ENCODE measurements at places on chromosomes 13 and 19.

GRCh38 chr13:76976490-76976889, 15.4 kb upstream of the CLN5 start:
- no peak for DNase-seq

DNA sequence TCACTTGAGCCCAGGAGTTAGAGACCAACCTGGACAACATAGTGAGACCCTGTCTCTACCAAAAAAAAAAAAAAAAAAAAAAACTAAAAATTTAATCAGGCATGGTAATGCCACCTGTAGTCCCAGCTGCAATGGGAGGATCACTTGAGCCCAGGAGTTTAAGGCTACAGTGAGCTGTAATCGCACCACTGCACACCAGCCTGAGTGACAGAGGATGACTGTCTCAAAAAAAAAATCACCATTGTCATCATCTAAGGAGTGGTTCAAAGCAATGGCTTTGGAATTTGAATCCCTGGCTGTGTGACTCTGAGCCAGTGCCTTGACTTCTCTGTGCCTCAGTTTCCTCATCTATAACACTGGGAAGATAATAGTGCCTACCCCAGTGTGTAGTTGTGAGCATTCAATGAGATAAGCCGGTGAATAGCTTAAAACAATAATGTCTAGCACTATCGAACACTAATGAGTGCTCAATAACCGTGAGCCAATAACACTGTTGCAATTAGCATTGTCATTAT, 11.5 kb downstream of the IGSF23 start:
- no peak for DNase-seq

DNA sequence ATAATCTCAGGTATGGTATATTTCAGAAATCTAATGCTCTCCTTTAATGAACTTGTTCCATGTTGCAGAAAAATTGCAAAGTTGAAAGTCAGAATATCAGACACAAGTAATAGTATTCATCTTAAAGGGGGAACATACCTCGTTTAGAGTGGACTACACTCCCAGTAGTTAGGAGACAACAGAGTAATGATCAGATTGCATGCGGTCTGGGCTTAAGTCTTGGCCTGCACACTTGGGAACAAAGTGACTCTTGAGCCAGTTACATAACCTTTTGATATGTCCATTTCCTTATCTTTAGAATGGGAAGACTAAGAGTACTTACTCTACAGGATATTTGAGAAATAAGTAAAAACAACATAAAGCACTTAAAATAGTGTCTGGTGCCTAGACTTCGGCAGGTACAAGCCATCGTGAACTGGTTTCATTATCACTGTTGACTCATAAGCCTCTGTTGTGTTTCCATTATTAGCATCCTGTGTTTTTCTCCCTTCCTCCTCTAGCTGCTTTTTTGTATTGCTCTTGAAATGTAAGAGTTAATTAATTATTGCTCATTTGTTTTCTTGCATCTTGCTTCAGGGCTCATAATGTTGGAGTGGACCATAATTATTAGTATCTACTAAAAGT, 53.0 kb downstream of the DPY19L3 start:
- DNase-seq: no peak

DNA sequence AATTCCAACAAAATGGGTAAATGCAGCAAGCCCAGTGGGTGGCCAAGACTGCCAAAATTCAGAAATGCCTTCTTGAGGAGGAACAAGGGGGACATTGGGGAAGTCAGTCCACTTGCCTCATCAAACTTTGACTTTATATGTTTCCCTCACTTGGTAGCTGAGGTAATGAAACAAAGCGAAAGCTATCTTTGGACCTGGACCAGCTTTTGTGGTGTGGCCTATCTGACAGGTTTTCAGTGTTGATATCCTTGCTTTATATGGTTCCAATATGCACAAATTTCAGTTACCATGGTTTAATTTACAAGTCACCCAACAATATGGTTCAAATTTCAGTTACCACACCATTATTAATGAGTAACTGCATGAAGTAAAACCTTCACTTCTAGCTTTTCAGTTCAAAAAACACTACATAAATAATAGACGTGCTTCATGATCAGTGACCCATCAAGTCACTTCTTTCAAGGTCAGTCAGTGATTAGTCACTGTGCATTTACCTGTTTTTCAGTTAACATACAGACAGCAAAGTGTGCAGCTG, 17.7 kb upstream of the POU4F1 start:
- DNase-seq: no peak

- no peak for DNase-seq
These were observed 1228.3 kb upstream of the PCDH20 start for GRCh38 chr13:62643799-62644524.

DNA sequence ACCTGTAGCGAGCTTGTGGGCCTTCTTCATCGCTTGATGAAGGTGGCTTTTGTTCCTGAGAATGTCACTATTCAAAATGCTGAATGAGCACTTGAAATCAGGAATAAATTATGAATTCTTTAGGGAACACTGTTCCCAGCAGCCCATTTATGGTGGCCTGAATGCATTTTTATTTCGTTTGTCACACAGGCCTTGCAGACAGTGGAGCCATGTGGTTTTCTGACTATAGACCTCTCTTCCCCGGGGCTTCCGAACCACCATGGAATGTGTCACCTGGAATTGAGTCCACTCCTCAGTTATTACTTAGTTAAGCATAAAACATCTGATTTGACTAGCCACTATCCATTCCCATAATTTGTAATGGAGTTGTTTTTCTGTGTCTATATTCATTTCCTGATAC, 396.9 kb downstream of the IRS2 start:
- no peak for DNase-seq

DNA sequence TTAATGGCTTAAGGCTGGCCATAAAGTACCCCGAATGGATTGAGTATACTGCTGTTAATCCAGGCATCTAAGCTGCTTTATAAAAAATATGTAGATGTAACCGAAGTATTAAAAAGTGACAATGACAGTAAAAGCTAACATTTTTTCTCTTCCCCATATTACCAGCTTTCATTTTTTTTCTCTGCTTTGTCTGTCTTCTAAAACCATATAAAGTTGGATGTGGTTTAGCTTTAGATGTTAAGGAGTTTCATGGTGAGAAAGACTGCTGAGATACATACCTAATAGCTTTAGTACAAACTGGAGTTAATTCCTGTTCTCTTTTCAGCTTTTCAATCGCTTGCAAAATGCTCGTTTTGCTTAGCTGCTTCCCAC, 838 bp downstream of the AKAP11 start:
- no peak for DNase-seq

- DNase-seq: no peak
These were observed 809 bp downstream of the MISP start for GRCh38 chr19:751501-752341.

DNA sequence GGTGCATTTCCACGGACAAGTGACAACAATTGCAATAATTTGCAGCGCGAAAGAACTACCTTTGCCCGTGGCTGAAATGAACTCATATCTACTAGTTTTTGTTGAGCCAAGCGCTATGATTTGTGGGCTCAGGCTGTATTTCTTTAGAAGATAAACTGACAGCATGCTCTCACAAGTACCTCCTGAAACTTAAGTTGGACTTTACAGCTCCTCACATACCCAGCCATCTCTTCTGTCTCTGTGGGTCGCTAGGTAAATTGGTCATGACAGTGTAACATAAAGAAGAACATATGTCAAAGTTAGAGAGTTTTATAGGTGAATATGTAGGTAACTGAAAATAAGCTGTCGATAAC, 839 bp downstream of the COG6 start:
- DNase-seq: no peak

- no peak for DNase-seq
These were observed 39.4 kb downstream of the TMED1 start for GRCh38 chr19:10796653-10797052.

- no peak for DNase-seq
These were observed 540.8 kb downstream of the OLFM4 start for GRCh38 chr13:53569453-53569852.

DNA sequence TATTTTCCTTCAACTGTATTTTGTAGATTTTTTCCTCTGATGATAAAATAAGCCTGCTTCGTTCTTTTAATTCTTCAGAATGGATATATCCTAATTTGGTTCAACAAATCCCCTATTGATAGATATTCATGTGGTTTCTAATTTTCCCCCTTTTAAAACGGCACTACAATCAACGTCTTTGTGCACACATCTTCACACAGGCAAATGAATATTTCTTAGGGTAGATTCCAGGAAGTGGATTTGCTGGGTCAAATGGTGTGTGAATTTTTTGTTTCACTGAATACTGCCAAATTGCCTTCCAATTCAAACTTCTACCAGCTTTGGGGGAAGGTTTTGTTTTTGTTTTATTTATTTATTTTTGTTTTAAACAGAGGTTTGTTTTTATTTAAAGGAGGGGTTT, 287.2 kb downstream of the FOXO1 start:
- no peak for DNase-seq

DNA sequence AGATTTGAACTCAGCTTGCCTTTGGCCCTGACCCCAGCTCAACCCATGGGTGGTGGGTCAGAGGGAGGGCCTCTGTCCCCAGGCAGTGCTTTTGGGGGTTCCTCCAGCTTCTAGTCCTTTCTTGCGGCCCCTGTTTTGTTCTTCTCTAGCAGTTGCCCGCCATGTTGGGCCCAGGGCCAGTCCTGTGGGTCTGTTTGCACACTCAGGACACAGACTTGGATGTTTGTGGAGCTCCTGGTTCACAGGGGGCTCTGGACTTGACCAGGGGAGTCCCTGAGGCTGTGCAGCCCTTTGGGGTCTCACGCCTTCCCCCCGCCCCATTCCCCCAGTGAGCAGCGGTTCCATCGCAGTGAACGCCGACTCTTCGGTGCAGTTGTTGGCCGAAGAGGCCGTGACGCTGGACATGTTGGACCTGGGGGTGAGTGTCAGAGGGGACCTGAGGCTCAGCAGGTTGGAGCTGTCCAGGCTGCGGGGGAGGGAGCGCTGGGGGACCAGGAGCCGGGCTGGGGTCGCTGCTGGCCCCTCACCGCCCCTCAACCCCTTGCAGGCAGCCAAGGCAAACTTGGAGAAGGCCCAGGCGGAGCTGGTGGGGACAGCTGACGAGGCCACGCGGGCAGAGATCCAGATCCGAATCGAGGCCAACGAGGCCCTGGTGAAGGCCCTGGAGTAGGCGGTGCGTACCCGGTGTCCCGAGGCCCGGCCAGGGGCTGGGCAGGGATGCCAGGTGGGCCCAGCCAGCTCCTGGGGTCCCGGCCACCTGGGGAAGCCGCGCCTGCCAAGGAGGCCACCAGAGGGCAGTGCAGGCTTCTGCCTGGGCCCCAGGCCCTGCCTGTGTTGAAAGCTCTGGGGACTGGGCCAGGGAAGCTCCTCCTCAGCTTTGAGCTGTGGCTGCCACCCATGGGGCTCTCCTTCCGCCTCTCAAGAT, 2.5 kb downstream of the ATP5F1D start:
- peak; percentile 77 for DNase-seq

GRCh38 chr19:6540918-6541689, 10.3 kb downstream of the TNFSF9 start:
- no peak for DNase-seq

- no peak for DNase-seq
These were observed 9.3 kb upstream of the RPS15 start for GRCh38 chr19:1428738-1429391.

DNA sequence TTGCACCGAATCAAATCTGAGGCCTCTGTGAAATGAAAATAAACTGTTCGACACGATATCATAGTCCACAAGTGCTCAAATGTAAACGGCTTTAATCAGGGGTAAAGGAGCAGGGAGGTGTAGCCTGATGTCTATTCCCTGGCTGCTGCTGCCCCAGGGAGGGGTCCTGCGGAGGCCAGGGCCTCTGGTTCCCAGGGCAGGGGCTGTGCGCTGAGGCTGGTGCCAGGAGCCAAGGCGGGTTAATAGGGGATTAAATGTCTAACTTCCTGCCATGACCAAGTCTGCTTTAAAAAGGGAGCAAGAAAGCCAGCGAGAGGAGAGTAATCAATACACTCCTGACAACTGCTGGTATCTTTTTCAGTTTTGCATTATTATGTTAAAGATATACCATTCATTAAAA, 59.4 kb downstream of the ZNF536 start:
- DNase-seq: no peak

- no peak for DNase-seq
These were observed 45.4 kb downstream of the TPT1 start for GRCh38 chr13:45295536-45295935.

- no peak for DNase-seq
These were observed 8.7 kb upstream of the KLF2 start for GRCh38 chr19:16315825-16316505.

- no peak for DNase-seq
These were observed 15.1 kb downstream of the NCR1 start for GRCh38 chr19:54921082-54921481.

- no peak for DNase-seq
These were observed 2301.2 kb downstream of the PCDH9 start for GRCh38 chr13:64928696-64929499.

DNA sequence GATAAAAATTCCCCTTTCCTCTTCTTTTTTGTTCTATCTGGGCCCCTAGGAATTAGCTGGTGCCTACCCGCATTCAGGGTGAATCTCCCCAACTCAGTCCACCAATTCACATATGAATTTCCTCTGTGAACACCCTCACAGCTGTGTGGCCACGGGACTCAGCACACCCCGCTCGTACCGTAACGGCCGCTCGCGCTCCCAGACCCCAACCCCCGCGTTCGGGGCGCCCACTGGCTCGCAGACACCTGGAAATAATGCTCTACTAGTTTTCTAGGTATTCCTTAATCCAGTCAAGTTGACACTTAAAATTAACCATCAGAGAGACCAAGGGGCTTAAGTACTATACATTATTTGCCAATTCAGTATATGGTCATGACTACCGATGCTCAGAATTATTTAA, 1702.1 kb upstream of the PCDH20 start:
- DNase-seq: no peak

DNA sequence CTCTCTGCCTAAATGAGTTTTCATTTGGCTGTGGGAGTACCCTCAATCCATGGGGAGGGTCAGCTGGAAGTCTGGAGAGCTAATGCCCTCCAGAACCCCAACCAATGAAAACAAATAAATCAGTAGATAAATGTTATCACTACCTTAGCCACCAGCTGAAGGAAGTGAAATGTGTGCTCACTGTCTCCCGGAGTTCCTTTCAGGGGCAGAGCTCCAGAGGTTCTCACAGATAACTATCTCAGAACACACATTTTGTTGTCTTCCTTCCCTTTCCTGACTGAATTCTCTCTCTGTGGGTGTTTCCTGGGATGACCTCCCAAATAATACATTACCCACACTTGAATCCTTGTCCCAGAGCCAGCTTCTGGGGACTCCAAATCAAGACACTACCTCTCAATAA, 779.6 kb downstream of the DIAPH3 start:
- DNase-seq: no peak

DNA sequence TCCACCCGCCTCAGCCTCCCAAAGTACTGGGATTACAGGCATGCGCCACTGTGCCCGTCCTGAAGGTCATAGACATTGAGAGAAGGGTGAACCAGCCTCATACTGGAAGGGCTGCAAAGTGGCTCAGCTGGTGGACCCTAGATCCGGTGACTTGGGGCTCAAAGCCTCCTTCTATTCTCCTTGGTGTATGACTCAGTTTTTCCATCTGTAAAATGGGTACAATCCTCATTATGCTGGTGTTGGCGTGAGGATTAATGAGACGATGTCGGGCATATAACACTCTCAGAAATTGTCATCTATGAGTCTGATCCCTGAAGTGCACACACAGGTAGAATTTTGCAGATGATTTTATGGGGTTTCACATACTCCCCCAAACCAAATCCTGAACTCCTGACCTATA, 5.8 kb upstream of the CAMSAP3 start:
- no peak for DNase-seq

Measured in stimulated activated CD4-positive, alpha-beta T cell treated with anti-CD3 and anti-CD28 coated beads, Interleukin-1b, Interleukin-23, amount 100 ng/mL, for 1 hour (primary cell).